ENCODE measurements at places on chromosomes 6 and 20.

- no peak for DNase-seq
These were observed 2.8 kb upstream of the SLPI start for GRCh38 chr20:45257161-45257560.

- no peak for DNase-seq
These were observed 104.9 kb downstream of the PLEKHG1 start for GRCh38 chr6:150704447-150705192.

- no peak for DNase-seq
These were observed 12.7 kb downstream of the PKHD1 start for GRCh38 chr6:52074716-52075115.

GRCh38 chr6:156082012-156082411 is 626.4 kb upstream of the NOX3 start:
- no peak for DNase-seq

GRCh38 chr6:106060167-106060566 is 26.0 kb upstream of the PRDM1 start:
- DNase-seq: no peak

GRCh38 chr20:49006446-49006980 is 39.6 kb upstream of the CSE1L start:
- DNase-seq: no peak

- no peak for DNase-seq
These were observed 304.7 kb downstream of the TRDN start for GRCh38 chr6:123332070-123332469.

DNA sequence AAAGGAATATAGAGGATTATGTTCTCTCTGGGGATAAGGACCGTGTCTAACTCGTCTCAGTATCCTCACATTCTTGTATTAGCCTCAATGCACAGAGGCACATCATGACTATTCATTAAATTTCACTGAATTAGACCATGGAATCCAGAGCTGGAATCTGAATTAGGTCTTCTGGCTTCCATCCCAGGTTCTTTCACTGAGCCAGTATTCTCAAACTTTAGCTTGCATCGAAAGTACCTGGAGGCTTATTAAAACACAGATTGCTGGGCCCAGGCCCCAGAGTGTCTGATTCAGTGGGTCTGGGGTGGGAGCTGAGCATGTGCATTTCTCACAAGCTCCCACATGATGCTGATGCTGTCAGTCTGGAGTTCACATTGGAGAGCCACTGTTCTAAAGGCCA is 142.0 kb downstream of the UST start:
- DNase-seq: no peak

- DNase-seq: no peak
These were observed 48.1 kb downstream of the MCUR1 start for GRCh38 chr6:13766201-13766634.

DNA sequence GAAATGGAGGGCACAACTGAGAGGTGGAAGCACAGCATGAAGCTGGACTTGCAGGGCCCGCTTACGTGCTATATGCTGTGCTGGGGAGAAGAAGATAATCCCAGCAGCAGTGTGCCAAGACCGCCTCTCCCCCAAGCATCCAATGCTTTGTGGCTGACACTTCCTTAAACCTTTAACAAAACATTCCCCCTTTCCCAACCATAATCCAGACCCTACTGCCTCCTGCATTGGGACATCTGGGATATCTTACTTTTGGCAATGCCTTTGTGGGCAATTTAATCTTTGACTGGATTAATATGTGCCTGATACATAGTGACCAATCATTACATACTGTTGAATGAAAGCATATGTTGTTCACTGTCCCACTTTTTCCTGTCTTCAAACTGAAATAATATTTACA is 3.1 kb upstream of the TENT5A start:
- DNase-seq: no peak

DNA sequence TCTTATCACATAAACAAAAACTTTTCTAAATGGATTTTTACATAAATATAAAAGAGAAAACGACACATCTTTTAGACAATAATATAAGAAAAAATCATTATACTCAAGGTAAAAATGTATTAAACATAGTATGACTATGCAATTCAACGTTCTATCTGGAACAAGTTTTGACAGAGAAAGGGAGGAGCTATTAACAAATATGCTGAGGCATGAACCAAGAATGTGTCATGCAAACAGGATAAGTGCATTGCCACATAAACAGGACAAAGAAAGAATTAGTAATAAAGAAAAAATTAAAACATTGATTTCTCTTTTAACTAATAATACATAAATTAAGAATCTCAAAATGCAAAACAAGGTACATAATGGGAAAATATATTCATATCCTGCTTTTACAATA is 1353.4 kb upstream of the GJE1 start:
- DNase-seq: no peak

DNA sequence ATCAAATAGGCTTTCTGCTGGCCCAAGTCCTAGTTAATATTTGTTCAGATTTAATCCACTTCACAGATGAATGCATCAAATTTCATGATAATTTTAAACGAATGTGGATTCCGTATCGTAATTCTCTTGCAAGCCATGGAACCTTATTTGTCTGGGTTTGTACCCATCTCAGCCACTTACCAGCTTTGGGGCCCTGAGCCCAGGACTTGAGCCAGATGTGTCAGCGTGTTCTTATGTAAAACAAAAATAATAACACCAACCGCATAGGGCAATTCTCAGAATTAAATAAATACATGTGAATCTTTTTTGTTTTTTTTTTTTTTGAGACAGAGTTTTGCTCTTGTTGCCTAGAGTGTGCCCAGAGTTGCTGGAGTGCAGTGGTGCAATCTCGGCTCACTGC is 282.5 kb upstream of the PLCB4 start:
- DNase-seq: no peak

GRCh38 chr20:35604449-35604747 is 11.2 kb upstream of the SPAG4 start:
- DNase-seq: no peak

DNA sequence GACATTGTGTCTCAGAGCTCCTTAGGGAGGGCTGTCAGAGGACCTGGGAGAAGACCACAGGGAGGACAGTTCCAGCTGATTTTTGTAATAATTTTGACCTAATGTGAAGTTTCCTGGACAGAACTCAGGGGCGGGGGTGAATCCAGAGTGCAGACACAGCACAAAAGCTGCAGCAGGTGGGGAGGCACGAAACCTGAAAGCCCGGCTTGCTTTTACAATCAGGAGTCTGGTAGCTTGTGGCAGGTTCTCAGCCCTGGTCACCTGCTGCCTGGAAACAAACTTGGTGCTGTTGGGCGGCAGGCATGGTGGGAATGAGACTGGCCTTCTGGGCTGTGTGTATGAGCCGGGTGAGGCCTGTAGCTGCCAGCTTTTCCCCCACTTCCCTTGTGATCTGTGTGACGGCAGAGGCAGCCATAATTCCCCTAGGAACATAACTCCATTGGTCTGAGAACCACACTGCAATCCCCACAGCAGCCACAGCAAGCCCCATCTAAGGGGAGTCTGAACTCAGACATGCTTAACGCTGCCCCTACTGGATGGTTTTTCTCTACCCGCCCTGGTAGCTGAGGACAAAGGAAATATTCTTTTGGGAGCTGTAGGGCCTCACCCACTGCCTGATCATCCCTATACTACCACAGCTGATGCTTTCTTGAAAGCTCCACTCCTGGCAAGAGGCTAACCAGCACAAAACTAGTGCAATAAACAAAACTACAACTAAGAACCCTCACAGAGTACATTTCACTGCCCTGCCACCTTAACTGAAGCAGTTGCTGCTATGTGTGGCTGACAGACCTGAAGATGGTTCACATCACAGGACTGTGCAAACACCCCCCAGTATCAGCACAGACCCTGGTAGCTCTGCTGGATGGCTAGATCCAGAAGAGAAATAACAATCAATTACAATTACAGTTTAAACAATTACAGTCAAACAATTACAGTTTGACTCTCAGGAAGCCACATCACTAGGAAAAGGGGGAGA is 1055.1 kb upstream of the GJE1 start:
- peak; percentile 21 for DNase-seq

DNA sequence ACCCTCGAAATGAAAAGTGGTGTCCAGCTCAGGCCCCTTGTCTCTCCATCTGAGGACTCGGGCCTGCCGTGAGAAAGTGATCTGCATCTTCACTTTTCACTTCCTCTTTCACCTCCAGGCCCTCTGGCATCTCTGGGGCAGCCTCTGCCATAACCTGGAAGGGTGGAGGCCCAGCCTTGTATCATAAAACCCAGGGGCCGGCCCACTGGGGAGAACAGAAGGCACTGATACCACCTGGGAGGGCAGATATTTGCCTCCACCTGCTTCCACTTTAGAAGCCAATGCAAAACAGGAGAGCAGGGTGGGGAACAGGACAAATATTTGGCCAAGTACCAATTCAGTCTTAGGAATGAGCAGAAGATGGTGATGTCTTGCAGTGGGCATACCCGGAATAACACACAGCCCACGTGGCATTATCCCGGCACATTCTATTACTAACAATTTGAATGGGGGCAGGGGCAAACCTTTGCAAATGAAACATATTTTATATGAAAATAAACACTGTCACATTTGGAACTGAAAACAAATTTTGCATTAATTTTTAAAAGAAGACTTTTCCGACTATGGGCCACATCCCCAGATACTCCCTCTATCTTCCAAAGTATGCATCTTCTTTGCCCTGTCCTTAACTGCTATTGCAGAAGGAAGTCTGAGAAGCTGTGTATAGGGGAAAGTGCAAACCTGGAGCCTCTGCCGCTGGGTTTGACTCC is 69.2 kb upstream of the TBC1D7 start:
- no peak for DNase-seq

DNA sequence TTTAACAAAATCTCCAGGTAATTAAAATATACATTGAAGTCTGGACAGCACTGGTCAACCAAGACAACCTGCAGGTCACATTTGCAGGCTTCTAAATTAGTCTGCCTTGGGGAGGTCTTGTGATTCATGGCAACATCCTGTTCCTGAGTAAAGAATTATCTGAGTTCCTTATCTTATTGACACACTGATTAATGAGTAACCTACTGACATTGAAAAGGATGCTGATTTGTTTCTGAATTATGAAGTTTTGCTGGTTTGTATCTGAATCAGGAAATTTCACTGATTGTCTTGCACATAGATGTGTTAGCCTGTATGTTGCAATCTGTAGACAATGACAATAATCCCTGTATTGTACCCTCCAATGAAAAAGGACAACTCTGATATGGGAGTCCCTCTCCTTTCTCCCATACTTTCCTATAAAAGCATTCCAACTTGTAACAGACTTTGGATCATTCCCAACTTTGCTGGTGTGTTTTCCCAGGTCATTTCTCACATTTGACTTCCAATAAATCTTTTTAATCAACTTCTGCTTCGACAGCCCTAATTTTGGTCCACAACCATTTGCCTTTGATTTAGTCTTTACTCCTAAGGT is 80.0 kb downstream of the LAMP5 start:
- no peak for DNase-seq

DNA sequence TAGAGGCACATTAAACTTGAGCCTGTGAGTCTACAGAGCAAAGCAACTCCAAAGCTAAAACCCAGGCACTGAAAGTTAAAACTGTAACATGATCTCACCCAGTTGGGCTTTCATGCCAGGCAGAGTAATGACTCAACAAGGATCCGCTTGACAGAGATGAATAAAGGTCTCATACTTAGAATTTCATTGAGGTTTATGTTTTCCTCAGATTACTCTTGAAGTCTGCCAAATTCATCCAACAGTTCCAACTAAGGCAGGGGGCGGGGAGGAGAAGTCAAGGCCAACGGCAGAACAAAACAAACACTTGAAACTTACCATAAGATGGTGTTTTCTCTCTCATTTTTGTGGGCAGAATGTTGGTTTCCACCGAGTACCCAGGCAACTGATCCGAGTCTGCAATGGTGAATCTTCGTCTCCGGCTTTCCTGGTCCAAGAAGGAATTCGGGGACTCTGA is 54.0 kb upstream of the IPCEF1 start:
- DNase-seq: peak; percentile 52

- no peak for DNase-seq
These were observed 37.3 kb downstream of the IPCEF1 start for GRCh38 chr6:154319231-154319858.

- DNase-seq: no peak
These were observed 210.8 kb upstream of the EXOC2 start for GRCh38 chr6:903761-904160.

DNA sequence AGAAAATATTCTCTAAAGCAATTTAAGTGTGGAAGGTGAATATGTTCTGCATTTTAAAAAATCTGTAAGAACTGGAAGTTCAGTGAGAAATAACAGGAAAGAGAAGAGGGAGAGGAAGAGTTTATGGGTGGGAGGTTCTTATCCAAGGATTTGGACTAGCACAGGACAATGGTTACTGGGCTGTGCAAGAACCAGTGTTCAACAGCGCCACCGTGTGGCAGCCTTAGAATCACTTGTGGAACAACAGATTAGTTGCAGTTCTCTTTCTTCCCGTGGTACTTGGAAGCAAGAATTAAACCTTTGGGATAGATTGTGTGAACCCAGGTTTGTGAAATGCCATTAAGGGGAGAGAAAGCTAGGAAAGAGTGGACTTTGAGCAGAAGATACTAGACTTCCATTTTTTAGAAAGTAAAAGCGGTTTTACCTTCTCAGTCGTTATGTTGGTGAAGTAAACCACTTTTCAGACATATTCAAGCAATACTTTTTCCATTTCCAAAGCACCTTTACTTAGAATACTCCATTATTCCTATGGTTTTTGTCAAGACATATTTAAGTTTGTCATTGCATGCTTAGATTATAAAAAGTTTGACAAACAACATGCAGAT is 436.7 kb downstream of the RNF144B start:
- DNase-seq: no peak

GRCh38 chr6:71049198-71049770 is 92.4 kb upstream of the B3GAT2 start:
- DNase-seq: no peak

DNA sequence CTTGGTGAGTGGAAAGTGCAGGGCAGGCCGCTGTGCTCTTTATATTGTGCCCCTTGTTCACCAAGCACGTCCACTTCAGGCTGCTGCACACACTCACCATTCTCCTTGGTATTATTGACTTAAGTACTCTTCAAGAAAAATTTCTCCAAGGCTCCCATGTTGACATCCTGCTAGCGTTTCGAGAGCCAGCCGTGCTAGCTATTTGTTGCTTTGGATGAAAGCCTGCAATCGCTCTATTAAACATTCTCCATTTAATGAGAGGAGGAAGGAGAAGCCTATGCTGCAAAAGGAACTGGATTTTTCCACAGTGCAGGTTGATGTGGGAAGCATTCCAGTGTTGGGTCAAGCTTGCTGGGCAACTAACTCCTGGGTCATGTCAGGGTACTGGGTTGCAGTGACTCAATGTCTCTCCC is 113.5 kb downstream of the CD83 start:
- no peak for DNase-seq

- DNase-seq: no peak
These were observed 131.2 kb upstream of the HDDC2 start for GRCh38 chr6:125432963-125433362.

DNA sequence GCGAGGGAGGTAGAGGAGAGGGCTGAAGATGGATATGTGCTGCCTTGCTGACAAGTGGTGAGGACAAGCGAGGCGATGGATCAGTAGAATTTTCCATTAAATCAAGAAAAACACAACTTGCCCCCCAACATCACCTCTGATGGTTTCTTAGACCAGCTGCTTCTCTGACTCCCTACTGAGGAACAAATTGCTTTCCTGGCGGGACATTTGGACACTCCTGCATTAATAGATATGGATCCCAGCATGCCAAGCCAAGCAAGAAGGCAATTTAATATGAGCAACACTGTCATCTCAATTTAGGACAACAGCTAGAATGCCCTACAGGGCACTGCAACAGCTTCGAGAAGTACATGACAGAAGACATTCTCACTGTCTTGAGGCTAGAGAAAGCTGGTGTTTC is 248.4 kb upstream of the AGPAT4 start:
- no peak for DNase-seq

GRCh38 chr20:12821249-12821648 is 187.5 kb upstream of the SPTLC3 start:
- no peak for DNase-seq

GRCh38 chr20:10067321-10067720 is 32.5 kb downstream of the ANKEF1 start:
- DNase-seq: no peak
